GM06990 (cell line): ENCODE measurements at places on chromosomes 2 and 18.

DNA sequence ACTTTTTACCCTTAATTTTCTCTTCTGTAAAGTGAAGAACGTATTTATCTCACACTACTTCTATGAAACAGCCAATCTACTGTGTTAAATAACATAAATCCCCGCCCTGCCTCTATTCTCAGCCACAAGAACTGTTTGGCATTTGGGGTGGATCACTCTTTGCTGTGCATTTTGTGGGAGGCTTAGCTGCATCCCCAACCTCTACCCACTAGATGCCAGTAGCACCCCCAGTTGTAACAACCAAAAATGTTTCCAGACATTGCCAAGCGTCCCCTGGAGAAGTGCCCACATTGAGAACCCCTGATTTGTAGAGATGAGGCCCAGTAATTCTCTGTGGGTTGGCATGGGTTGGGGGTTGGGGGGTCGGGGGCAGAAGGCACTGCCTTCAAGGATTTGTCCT lies 94.7 kb upstream of the BOD1L2 start:
- DNase-seq: no peak

GRCh38 chr2:73984203-73984921 lies at the start of gene TET3:
TET3 (plus strand) TSS chr2:73984910; CDS start chr2:73986404, 1,494 bp downstream.
- peak; percentile 82 for DNase-seq

DNA sequence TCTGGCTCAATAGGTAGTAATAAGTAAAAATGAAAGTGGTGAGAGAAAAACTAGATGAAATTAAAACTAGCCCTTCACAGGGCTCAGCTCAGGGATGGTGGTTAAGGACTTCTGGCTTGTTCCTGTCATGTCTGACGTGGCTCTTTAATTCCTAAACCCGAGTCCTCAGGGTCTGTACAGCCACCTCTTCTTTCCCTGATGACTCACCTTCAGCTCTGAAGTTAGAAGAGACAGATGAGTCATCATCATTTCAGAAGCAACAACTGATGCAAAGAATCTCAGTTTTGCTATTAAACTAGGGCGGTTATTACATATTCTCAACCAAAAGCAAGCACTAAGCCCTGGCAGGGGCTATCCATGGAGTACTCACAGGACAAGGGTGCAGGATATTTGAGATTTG lies 24.0 kb upstream of the ITGB6 start:
- peak; percentile 55 for DNase-seq

GRCh38 chr2:81260320-81260719 lies 955.8 kb upstream of the LRRTM1 start:
- DNase-seq: no peak

GRCh38 chr2:234334151-234334550 lies 162.7 kb downstream of the ARL4C start:
- DNase-seq: no peak

- no peak for DNase-seq
Measured at GRCh38 chr2:239297142-239298004, 103.4 kb downstream of the HDAC4 start.
